ENCODE measurements at places on chromosomes 5 and 9. TPM values are rescaled to one million over a fixed set of nuclear protein-coding genes. Genes with fewer than 3 reads are reported as not detected.
A peak's percentile ranks its signal among the peaks of the same experiment; 100 is the strongest.

DNA sequence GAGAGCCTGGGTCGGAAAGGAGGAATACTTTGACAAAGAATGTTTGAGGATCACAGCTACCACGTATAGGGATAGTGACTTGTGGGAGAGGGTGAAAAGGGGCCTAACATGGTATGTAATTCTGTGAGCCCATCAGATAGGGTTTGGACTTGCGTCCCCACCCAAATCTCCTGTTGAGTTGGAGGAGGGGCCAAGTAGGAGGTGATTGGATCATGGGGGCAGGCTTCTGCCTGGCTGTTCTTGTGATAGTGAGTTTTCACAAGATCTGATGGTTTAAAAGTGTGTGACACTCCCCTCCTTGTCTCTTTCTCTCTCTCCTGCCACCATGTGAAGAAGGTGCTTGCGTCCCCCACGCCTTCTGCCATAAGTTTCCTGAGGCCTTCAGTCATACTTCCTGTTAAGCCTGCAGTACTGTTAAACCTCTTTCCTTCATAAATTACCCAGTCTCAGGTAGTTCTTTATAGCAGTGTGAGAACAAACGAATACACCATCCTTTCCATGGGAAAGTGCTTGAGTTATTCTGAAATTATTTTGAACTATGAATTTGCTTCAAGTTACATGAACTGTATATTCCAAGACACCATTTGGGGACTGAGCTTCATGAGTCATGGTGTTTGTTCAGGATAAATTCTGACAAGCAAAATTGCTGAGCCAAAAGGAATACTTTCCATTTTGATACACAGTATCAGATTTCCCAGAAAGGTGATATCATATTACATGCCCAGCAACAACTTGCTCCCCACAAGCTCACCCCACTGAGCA, 68.8 kb upstream of the SSBP2 start:
- no peak for DNase-seq

The IFNA8 gene
- not detected for total RNA-seq

DNA sequence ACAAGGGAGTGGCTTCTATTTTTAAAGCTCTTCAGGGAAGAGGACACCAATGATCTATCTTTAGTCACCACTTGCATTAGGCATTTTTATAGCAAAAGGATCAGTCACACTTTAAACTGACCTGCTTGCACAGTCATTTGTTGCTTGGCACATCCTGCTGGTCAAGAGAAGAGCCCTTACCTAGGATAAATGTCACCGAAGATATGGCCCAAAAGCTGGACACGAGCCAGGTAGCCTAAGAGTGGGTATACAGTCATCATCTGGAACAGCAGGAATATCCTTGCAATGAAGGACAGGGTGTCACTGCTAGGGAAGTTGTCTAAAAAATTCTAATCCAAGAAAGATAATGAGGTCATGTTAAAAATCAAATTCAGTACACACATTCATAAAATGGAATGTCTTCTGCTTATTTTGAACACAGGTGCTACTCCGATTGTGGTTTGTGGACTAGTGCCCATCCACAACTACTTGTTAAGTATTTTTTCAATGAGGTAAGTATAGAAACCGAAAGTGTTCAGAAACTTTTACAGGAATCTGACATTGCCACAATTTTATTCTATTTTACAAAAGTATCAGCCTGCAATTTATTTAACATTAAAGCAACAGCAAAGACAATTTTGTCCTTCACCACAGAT, 78.4 kb downstream of the SLC38A9 start:
- peak; percentile 42 for DNase-seq

The ANKRD18B gene
- total RNA-seq = not detected

The FAM221B gene
- total RNA-seq = not detected

- DNase-seq = no peak
Observed at GRCh38 chr5:44046619-44047364, 342.4 kb downstream of the FGF10 start.

DNA sequence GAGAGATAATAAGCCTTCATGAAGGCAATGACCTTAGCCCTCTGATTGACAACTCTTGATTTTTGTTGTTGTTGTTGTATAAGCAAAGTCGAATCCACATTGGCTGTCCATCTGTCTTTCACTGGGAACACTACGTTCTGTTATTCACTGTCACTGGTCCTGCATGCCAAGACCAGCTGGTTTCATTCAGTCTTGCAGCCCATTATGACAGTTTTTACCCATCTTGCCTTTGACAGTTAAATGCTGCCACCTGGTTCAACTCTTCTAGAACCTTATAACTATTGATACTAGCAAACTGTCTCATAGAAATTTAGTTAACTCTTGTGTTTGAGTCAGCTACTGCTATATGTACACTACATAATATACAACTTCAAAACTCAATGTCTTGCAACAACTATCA, 382.3 kb upstream of the CDH10 start:
- DNase-seq = no peak

The MOB3B gene
- 2.1 TPM for total RNA-seq

- DNase-seq = no peak
Observed at GRCh38 chr5:177310757-177311391, 824 bp downstream of the MXD3 start.

The CATSPER3 gene
- 0.49 TPM for total RNA-seq

The APBA1 gene
- total RNA-seq = 3.0 TPM

DNA sequence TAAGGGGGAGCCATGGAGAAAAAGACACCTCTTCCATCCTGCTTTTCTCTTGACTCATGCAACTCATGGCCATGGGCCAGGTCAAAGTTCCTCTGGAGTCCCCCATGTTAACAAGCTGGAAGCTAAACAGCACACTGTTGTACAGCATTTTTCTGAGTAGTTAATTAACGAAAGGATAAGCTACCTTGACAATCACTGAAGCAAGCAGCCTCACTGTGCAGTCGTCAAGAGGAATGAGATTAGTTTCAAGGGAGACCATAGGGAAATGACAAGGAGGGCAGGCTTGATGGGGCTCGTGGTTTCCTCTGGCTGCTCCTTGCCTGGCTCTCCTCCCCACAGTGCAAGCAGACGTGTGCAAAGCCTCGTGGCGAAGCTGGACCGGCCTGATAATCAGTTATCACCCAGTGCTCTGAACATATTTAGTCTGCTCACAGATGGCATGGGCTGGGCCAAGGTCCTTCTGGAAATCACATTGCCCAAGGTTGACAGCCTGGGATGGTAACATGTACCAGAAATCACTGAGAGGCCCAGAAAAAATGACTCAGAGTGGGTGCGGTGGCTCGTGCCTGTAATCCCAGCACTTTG, 209.5 kb downstream of the SLIT3 start:
- no peak for DNase-seq

- DNase-seq = no peak
Observed at GRCh38 chr9:93464876-93465275, 11.5 kb upstream of the FAM120AOS start.

Data from left ventricle myocardium inferior (tissue), 1 donor.